Glutamatergic neuron (in vitro differentiated cells): ENCODE measurements at places on chromosomes 13 and 19. TPM values are rescaled to one million over a fixed set of nuclear protein-coding genes. Genes with fewer than 3 reads are reported as not detected.
A peak's percentile ranks its signal among the peaks of the same experiment; 100 is the strongest.

DNA sequence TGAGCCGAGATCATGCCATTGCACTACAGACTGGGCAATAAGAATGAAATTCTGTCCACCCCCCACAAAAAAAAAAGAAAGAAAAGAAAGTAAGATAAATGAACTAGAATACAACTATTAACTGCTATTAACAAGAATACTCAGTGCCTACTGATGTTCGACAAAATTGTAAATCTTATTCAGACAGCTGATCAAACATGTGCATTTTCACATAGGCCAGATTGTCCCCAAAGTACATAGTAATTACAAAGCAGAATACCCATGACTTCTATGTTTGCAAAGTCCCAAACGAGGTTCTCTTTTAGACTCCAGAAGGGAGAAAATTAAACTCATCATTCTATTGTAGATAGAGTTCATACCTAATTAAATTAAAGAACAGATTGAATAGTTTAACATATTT is 113.4 kb downstream of the UFM1 start:
- no peak for DNase-seq
- no peak overlapping the region for H3K4me3 ChIP-seq
- H3K27ac ChIP-seq = no peak overlapping the region
- no peaks in the 10 kb centered on the region for H3K4me1 ChIP-seq

- H3K27ac ChIP-seq = no peak overlapping the region
- H3K4me1 ChIP-seq = no peaks in the 10 kb centered on the region
- no peak for DNase-seq
- no peaks in the 10 kb centered on the region for H3K27me3 ChIP-seq
- no peak overlapping the region for H3K4me3 ChIP-seq
Measured at GRCh38 chr13:60945396-60945795, 470.3 kb downstream of the PCDH20 start.

GRCh38 chr13:70520275-70521036 is 412.2 kb upstream of the KLHL1 start:
- no peak for DNase-seq
- H3K4me3 ChIP-seq = no peak overlapping the region
- no peaks in the 10 kb centered on the region for H3K36me3 ChIP-seq
- no peaks in the 10 kb centered on the region for H3K27me3 ChIP-seq

GRCh38 chr19:10915130-10916091 is 13.0 kb downstream of the YIPF2 start:
- no peaks in the 10 kb centered on the region for H3K36me3 ChIP-seq
- H3K27me3 ChIP-seq = peaks cover 3% of the 10 kb centered on the region
- H3K4me1 ChIP-seq = peaks cover 11% of the 10 kb centered on the region
- H3K4me3 ChIP-seq = peak overlapping the region; percentile 59
- H3K27ac ChIP-seq = peak overlapping the region; percentile 80

Gene ILF3
- 536 TPM for total RNA-seq
